ENCODE measurements at places on chromosomes 12 and 14.

- no peak for DNase-seq
Measured at GRCh38 chr14:98028162-98028561, 1231.0 kb downstream of the VRK1 start.

DNA sequence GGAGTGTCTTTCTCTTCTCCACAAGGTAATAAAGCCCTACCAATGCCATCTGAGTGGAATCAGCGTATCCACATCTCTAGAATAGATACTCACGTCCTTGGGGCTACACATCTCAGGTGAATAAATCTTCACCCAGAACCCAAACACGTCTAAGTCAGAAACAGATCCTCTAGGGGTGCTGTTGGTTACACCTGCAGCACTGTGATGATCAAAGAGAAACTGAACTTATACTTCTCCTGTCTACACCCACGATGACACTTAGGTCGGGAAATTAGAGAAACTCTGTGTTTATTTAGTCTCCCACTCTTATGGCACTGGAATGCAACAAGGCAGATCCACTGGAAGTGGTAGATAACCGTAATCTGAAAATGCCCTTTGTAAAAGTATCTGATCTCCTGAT is 46.2 kb downstream of the WIF1 start:
- no peak for DNase-seq

- no peak for DNase-seq
Measured at GRCh38 chr12:62846491-62846890, 88.5 kb downstream of the PPM1H start.

DNA sequence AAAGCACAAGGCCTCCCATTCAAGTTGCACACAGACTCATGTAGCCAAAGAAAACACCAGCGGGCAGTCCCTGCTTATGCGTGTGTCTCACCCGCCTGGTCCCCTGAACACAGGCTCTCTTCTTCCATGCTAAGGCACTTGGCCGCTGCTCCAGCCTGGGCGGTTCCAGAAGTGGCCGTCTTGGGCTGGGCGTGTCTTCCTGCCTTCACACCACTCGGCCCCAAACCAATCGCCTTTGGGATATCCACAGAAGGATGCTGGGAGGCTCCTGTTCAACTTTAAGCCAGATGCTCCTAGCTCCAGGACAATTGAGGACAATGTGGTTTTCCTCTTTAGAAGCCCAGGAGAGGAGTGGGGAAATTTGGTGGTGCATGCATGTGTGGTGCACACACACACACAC is 2.2 kb downstream of the SCARB1 start:
- no peak for DNase-seq

- DNase-seq, result no peak
Measured at GRCh38 chr12:6158749-6159148, 34.3 kb upstream of the VWF start.

- DNase-seq, result no peak
Measured at GRCh38 chr14:20551606-20552005, 9.2 kb downstream of the RNASE9 start.

- no peak for DNase-seq
Measured at GRCh38 chr14:22112004-22112403, 438.4 kb upstream of the OR4E1 start.

DNA sequence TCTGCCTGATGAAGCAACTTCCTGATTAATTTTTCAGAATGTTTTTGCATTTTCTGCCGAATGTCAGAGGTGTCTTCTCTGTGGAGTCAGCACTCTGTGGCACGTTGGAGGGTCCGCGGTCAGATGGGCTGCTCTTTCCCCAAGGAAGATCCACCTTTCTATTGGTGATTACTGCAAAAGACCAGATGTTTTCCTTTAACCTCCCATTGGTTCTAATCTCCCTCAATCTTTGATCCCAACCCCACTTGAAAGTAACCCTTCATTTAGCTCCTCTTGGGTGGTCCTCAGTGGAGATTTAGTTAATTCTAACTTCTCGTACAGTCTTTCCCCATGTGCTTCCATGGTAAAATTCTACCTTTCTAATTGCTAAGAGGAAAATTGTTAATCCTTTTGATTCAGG is 397.7 kb upstream of the DDHD1 start:
- no peak for DNase-seq

DNA sequence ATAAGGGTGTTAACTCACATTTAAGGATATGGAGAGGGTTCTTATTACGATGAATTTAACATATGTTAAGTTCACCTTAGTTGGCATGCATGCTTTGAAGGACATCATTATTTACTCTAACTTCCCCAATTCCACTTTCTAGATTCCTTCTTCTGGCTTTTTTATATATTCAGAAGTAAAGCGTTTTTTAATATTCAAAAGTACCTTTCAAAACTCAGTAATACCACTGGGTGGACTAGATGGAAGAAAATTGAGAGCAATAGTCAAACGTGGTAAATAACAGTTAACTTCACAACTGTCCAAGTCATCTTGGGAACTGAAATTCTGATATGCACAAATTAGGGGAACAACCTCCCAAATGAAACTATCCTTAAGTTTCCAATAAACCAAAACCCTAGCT is 9.1 kb downstream of the SINHCAF start:
- DNase-seq, result no peak

GRCh38 chr14:32136027-32136825 is 59.1 kb downstream of the ARHGAP5 start:
- no peak for DNase-seq

- DNase-seq, result no peak
Measured at GRCh38 chr12:45974171-45974719, 16.1 kb downstream of the SCAF11 start.

DNA sequence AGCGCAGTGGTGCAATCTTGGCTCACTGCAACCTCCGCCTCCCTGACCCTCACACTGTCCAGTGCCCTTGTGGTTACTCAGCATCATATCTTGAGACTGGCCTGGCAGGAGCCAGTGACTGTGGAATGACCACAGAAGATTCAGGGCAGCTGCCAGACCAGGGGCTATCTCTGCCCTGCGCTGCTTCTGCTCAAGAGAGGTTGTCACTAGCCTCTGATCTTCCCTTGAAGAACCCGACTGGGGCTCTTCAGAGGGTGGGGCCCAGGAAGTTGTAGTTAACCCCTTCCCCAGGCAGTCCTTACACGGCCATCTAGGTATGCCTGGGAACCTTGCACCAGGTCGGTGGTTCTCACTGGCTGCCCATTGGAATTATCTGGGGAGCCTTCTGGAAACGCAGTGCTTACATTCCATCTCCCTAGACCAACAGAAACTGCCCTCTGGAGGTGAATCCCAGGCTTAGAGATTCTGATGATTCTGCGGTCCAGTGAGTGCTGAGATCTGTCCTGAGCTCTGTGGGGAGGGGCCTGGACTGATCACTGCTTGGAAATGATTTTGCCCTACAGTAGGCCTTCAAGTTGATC is 41.4 kb downstream of the PLEKHG3 start:
- DNase-seq, result no peak

GRCh38 chr12:1173781-1174617 is 183.0 kb downstream of the ERC1 start:
- no peak for DNase-seq

DNA sequence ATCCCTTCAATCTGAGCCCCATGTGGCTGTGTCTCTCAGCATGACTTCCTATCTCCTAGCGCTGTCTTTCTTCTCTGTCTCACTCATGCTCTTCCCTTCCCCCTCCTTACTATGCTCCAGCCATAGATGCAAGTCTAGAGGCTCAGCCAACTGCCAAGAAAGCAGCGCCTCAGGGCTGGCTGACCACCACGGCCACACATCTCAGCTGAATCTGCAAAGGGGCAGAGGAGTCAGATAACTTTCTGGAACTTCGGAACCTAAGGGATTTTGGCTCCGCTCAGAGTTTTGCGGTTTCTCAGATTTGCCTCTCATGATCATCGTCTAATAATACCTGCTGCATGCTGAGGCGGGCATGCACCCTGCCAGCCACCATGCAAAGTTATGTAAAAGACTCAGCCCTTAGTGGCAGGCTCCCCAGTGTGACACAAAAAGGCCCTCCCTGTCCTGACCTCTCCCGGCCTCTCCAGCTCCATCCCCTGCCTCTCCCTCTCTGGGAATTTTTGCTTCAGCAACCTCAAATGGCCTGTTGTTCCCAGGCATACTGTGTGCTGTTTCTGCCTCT is 5.0 kb upstream of the FGF6 start:
- DNase-seq, result no peak

GRCh38 chr14:52917735-52918134 is 33.1 kb downstream of the FERMT2 start:
- no peak for DNase-seq

DNA sequence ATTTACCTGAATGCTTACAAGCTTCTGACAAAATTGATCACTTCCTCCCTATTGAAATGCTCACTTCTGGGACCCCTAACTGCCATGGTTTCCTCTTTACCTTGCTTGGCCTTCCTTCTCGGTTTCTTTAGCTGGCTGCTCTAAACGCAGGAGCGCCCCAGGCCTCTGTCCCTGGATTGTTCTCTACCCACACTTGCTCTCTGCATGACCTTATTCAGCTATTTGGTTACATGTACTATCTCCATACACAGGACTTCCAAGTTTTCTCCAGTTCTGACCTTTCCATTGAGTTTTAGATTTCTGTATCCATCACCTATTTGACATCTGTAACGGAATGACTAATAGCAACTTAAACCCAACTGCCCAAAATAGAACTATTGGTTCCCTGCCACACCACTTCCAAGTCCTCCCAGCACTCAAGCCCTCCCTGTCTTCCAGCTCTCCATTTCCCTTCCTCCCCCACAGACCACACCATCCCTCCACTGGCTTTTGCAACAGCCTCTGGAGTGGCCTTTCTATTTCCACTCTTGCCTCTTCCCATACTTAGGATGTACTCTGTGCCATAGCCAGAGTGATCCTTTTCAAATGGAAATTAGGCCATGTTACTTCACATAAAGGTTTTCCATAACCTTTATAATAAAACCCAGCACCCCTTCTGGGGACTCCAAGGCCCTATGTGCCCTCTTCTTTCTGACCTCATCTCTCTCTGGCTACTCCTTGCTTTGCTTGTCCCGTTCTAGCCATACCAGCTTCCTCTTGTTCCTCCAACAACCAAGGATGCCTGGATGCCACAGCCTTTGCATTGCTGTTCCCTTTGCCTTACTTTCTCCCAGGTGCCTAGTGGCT is 202.2 kb downstream of the AEBP2 start:
- no peak for DNase-seq

- DNase-seq, result no peak
Measured at GRCh38 chr12:53208877-53209463, 1.9 kb upstream of the ITGB7 start.

GRCh38 chr14:75453817-75454434 is 26.1 kb downstream of the JDP2 start:
- no peak for DNase-seq

- no peak for DNase-seq
Measured at GRCh38 chr14:63438065-63438757, 105.0 kb downstream of the PPP2R5E start.

DNA sequence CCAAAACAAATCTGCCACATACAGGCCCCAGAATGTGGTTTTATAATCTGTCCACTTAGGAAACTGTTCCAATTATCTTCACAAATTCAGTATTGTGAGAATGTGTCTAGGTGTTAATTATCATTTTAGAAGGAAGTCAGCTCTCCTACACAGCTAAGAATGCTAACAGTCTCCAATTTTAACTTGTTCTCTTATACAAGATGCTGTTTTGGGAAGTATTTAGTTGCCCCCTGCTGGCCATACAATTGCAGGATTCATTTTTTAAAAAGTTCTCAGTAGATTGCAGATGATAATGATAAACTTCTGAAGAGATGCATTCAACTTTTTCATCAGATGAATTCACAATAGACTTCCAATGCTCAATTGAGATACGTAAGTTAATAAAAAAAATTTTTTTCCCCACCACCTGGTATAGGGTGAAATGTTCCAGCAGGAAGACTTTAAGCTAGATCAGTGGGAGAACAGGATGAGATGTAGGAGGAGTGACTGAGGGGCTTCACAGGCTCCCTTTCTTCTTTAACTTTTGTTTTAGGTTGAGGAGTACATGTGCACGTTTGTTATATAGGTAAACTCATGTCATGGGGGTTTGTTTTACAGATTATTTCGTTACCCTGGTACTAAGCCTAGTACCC is 27.3 kb upstream of the OSBPL8 start:
- no peak for DNase-seq

DNA sequence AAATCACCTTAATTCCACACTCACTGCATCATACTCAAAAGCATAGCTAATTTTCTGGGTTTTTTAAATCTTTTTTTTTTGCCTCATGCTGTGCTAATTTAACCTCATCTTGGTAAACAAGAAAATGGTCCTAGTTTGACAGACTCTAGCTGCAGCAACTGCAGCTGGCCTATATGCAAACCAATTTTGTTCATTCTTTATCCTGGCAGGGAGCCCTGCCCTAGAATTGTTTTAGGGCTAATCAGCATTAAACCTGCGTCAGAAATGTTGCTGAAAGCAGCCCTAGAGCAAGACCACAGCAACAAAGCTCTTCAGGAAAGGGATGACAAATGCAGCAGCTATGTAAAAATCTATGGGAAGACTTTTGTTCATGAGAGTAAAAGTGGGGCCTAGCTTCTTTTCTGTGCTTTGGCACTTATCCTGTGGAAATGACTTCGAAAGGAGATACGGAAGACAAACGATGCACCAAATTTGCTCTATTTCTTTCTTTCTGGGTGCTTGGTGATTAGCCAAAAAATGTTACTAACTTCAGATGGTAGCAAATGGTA is 72.2 kb downstream of the DENND5B start:
- DNase-seq, result no peak

DNA sequence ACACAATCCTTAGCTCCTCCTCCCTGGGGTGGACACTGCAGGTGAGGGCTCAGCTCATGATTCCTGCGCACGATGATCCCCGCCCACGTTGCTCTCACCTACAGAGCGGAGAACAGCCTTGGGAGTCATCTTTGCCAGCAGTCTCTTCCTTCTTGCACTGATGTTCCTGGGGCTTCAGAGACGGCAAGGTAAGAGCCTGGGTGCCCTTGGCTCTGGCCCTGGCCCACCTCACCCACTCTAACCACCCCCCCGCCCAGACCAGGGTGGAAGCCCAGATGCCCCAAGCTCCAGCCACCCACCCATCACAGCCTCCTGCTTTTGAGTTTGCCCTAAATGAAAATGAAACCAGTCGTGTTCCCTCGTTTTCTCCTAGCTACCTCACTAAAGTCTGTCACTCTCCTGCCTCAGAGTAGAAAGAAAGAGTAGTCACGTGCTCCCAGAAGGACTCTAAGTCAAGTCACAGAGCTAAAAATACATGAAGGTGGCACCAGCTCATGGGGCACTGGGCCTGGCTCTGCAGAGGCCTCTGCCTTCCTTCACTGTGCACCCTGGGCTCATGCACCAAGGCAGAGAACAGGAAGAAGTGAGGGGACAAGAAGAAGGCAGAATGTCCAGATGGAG is 9.0 kb downstream of the TAPBPL start:
- no peak for DNase-seq

DNA sequence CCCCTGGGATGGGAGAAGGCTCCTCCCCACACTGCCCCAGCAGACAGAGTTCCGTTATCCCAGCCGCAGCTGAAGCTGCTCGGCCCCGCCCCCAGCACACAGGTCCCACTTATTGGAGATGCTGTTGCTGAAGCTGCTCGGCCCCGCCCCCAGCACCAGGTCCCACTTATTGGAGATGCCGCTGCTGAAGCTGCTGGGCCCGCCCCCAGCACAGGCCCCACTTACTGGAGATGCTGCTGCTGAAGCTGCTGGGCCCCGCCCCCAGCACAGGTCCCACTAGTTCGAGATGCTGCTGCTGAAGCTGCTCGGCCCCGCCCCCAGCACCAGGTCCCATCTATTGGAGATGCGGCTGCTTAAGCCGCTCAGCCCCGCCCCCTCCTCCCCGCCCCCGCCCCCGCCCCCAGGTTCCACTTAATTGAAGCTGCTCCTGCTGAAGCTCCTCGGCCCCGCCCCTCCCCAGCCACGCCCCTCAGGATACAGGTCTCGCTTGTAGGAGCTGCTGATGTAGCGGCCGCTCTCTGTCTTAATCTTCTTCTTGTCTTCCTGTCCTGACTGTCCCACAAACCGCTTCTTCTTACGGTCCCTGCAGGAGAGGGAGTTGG is 12.0 kb downstream of the CFAP73 start:
- no peak for DNase-seq

GRCh38 chr14:63275611-63276010 is 43.1 kb downstream of the GPHB5 start:
- DNase-seq, result no peak
